ENCODE measurements at places on chromosomes 5 and 9. TPM values are rescaled to one million over a fixed set of nuclear protein-coding genes. Genes with fewer than 3 reads are reported as not detected.

Gene EGFL7
- total RNA-seq, result 42.0 TPM

Gene PHF2
- 36.6 TPM for total RNA-seq

Gene IL9
- total RNA-seq, result not detected

Gene FAM200C
- 2.7 TPM for total RNA-seq

Gene GNA14
- total RNA-seq, result 8.4 TPM

Gene EQTN
- not detected for total RNA-seq
